ENCODE measurements at places on chromosomes 2 and 18. TPM values are rescaled to one million over a fixed set of nuclear protein-coding genes. Genes with fewer than 3 reads are reported as not detected.

HNRNPLL gene
- 3.6 TPM for polyA plus RNA-seq

DNA sequence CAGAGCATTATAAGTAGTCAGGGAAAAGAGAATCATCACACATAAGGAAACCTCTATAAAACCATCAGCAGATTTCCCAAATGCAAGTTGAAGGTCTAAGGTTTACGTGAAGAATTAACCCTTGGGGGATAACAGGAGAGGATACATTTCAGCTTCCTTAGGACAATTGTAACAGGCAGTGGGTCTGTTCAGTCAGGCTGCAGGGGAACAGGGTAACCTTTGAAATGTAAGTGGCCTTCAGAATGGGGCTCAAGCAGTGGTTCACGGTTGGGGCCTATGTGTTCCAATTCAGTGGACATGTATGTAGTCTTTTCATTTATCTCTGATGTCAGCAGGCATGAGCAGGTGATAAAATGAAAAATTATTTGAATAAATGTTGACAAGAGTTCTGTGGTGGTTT, 139.3 kb downstream of the EML6 start:
- no peak for DNase-seq

MATN3 gene
- polyA plus RNA-seq = not detected

APCDD1 gene
- polyA plus RNA-seq = 2.8 TPM

NCKAP5 gene
- polyA plus RNA-seq = not detected

DNA sequence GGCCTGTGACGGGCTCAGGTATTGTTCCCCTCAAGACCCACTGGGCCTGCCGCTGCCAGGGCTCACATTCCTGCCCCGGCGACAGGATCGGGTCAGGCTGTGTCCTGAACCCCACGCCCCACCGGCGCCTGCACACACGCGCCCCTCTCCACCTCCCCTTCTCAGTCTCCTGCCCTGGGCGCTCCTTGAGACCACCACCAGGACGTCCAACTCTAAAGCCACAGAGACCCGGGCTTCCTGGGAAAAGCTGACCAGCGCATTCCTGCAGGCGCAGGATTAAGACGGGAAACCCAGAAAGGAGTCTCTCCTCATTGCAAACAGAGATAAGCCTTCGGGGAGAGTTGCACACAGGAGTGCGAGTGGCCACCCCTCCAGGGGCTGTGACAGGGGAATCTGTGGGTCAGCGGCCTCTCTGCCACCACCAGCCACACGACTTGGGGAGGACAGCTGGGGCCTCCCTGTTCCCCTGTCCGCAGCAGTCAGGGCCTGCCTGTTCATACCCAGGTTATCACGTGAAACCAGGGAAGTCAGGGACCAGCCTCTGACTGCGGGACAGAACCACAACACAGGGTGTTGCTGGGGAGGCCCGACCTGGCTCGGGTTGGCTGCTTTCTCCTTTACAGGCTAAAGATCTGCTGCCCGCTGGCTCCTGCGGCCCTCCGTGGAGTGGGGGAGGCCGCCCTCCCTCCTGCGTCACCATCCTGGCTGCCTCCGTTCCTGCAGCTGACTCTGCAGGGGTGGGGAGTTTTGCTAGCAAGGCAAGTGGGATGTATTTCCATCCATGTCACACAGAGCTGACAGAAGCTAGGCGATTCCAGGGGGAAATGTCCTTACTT, 88.8 kb downstream of the ZCCHC2 start:
- no peak for DNase-seq

- no peak for DNase-seq
Observed at GRCh38 chr2:54815148-54815539, 91.7 kb downstream of the EML6 start.

CHCHD5 gene
- 47.1 TPM for polyA plus RNA-seq

- no peak for DNase-seq
Observed at GRCh38 chr2:233600386-233600785, 17.0 kb upstream of the UGT1A8 start.

- no peak for DNase-seq
Observed at GRCh38 chr2:166104773-166105172, 23.0 kb downstream of the SCN1A start.

DNA sequence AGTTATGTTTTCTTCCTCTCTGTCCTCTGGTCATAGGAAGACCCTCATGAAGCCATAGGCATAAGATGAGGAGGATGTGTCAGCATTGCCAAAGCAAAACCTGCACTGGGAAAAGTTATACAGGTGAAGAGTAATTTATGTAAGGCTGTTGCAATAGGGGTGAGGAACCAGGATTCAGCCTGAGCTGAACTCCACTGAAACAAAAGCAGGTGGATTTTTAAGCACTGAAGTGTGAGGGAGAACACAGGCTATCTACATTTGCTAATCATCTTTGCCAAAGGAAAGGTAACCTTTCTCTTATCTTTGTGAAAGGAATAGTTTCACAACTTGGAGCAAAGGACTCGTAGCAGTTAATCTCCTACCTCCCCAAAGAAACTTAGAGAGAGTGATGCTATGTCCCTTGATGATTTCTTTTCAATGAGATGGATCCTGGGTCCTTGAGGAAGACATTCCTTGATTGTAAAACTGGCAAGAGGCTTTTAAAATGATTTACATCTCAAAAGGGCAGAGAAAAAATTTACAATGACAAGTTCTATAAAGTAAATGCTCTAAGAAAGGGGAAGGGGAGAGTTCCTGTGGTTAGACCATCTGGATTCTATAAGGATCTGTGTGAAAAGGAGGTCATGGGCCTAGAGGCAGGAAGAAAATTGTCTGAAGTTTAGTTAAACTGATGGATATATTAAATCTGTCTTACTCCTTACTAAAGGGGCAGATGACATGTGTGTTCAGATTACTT, 385.4 kb upstream of the CDH7 start:
- no peak for DNase-seq

DNA sequence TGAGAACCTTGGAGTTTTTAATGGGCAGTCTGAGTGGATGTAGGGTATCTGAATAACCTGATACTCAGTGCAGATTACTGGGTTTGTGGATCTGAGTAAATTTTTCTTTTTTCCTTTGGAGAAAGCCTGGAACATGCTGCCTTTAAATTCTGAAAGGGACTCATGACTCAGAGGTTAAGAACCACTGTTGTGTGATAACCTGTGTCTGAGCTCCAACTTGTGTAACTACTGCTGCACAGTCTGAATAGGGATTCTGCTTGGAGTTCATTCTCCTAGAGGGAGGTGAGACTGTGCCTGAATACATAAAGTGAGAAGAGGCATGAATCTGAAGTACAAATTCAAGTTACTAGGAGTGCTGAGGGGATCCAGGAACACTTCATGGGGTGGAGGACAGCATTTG, 36.2 kb downstream of the KDM3A start:
- DNase-seq = no peak

- DNase-seq = no peak
Observed at GRCh38 chr2:118112771-118113334, 24.6 kb downstream of the INSIG2 start.

- DNase-seq = no peak
Observed at GRCh38 chr2:121202541-121203310, 82.3 kb downstream of the TFCP2L1 start.

PTCD3 gene
- polyA plus RNA-seq = 46.7 TPM

VIT gene
- not detected for polyA plus RNA-seq

CAPN14 gene
- 1.3 TPM for polyA plus RNA-seq

ZSCAN30 gene
- 11.3 TPM for polyA plus RNA-seq

- DNase-seq = no peak
Observed at GRCh38 chr2:174691201-174691779, 73.0 kb downstream of the CHRNA1 start.

GRCh38 chr2:12313445-12314126, 403.1 kb upstream of the TRIB2 start:
- DNase-seq = no peak

DNA sequence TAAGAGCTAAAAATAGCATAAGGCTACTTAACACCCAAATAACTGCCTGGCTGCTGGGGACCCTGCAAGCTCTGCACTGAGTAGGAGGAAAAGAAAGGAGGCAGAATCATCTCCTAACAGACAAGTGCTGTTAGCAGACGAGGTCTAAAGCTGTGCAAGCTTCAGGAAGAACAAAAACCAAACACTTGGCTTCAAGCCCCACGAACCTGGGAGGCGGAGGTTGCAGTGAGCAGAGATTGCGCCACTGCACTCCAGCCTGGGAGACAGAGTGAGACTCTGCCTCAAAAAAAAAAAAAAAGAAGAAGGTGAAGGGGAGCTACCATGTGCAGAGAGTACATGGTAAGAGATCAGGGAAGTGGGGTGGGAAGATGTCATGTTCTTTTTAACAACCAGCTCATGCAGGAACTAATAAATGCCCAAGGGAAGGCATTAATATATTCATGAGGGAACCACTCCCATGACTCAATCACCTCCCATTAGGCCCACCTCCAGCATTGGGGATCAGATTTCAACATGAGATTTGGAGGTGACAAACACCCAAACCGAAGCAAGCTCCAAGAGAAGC, 28.8 kb upstream of the INO80C start:
- no peak for DNase-seq

LDLRAD4 gene
- 6.4 TPM for polyA plus RNA-seq

DIS3L2 gene
- polyA plus RNA-seq = 18.9 TPM

DNA sequence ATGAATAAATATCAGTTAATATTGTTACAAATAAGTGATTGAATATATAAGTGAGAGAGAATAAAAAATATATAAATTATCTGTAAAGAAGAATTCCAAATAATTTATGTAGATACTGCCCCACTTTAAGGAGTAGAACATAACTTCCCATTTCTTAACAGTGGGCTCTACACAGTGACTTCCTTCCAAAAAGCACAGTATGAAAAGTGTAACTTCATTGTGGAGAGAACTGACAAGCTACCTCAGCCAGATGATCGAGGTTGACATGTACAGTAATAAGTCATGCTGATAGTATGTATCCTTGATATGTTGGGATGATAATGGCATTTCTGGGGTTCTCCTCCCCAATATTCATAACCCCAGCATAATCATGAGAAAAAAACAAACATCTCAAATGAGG, 191.9 kb upstream of the FN1 start:
- DNase-seq = no peak

PMS1 gene
- 23.4 TPM for polyA plus RNA-seq

OTOS gene
- not detected for polyA plus RNA-seq

- DNase-seq = peak; percentile 42
Observed at GRCh38 chr2:43542285-43542933, 53.4 kb downstream of the THADA start.

DNA sequence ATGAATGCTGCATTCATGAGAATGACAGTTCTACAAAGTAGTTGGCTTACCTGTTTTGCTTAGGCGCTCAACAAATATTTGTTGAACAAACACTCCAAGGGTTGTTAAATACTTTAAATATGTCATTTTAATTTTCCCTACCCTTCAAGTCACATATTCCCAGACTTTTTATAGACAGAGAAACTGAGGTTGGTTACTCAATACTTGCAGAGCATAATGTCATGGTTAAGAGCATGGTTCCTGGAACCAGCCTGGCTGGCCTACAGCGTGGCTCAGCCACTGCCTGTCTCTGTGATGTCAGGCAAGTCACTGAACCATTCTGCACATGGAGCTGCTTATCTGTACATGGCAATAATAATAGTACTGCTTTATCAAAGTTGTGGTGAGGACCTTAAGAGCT, 120.0 kb upstream of the STK17B start:
- no peak for DNase-seq

DNA sequence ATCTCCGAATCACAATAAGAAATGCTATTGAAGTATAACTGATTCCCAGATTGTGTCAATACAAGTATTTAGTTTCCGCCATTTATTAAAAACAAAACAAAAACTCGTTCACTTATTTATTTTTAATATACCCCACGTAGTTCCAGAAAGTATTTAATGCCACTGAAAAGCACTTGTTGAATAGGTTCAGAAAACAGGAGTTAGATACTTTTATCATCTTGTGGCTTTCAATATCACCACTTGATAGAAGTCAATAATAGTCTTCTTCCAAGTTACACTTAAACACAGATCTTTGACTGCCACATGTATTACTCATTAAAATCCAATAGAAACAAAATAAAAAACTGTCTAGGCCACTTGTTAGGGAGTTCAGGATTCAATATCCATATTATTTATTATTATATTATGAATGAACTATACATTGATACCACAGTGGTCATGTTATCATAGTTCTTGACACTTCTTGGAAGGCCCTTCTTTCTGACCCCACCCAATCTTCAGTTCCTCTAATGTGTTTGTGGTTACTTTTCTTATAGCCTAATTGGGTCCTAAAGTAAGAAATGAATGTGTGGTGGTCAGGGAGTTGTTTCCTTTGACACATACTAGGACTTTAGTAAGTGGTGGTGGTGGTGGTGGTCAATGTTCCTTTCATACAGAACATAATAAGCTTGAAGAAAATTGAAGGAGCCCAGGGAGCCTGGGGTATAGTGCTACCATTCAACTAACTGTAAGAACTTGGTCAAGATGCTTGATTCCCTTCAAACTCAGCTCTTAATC, 221.3 kb upstream of the ITGA4 start:
- DNase-seq = peak; percentile 1

GRCh38 chr2:170715062-170715931, at the start of gene SP5:
Gene SP5, plus strand, starts transcription at chr2:170715337. Its CDS starts 176 bp downstream, at chr2:170715513.
- no peak for DNase-seq

SEH1L gene
- 40.5 TPM for polyA plus RNA-seq

DNA sequence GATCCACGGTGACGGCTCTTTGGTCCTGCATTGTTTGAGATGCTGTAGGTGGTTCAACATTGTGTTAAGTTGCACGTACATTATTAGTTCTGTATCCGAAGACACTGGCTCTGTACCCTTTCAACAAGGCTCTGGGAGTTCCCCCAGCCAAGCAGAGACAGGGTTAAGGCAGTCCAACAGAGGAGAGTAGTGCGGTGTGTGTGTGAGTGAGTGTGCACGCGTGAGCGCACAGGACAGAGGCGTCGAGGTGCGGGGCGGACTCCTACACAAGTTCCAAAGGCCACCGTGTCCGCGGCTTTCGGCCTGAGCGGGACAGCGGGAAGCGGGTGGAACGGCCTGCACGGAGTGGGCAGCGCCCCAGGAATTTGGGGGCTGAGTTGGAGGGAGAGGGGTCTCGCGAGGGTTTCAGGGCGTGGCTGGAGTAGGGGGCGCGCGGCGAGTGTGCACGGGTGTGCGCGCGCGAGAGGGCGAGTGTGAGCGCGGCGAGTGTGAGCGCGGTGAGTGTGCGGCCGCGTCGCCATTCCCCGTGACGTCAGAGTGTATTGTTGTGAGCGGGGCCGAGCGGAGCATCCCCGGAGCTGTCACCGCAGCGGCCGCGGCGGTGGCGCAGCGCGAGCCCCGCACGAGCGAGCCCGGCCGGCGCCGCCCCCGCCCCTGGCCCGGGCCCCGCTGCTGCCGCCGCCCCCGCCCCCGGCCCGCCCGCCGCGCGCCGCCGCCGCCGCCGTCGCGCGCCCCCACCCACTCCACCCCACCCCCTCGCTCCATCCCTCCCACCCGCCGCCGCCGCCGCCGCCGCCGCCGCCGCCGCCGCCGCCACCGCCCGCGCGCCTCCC, at the start of gene ASXL3:
Gene ASXL3, plus strand, starts transcription at position 535 of the 833 bp plus-strand sequence. CDS start 413 bp downstream, outside the sequence.
- DNase-seq = no peak

GRCh38 chr2:196046123-196046917, 22.3 kb downstream of the DNAH7 start:
- DNase-seq = no peak

GRCh38 chr2:226540204-226540994, 259.2 kb downstream of the IRS1 start:
- DNase-seq = no peak

XDH gene
- polyA plus RNA-seq = not detected
